ENCODE measurements at places on chromosomes 7 and 10.

DNA sequence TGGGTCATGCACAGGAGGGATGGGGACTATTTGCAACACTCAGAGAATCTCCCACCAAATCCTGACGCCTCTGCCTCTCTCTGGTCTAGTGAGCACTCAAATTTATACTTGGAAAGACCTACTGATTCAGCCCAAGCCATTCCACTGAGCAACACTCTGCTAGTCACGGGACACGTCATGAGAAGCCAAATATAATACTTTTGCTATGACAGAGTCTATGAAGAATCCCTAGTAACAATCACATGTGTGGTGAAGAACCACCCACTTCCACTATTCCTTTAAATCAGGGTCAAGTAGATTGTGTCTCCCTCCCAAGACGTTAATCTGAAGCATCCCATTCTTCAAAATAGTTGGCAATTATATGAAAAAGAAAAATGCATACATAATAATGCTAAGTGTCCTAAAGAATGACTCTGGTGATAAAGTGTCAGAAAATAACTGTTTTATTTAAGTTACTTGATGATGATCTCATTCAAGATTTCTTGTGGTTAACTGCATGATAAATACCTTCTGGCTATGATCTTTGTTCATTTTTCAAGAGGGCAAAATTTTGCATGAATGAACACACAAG, 28.5 kb downstream of the CHCHD3 start:
- no peak for DNase-seq

GRCh38 chr10:130773941-130774340, 537.6 kb downstream of the TCERG1L start:
- no peak for DNase-seq

DNA sequence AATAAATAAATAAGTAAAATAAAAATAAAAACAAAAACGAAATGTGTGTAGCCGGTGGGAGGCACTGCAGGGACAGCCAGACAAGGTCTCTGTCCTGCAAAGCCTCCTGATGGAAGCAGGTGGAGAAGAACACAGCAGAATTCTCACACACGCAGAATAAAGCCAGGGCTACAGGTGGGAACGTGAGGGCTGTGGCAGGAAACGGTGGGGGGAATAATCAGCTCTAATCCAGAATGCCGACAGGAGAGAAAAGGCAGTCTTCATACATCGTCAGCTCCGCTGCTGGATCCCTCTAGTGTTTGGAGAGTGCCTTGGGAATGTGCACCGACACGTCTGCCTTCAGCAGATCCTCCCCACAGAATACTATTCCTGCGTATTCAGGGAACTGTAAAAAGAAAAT, 6.8 kb upstream of the SNX8 start:
- DNase-seq: no peak

DNA sequence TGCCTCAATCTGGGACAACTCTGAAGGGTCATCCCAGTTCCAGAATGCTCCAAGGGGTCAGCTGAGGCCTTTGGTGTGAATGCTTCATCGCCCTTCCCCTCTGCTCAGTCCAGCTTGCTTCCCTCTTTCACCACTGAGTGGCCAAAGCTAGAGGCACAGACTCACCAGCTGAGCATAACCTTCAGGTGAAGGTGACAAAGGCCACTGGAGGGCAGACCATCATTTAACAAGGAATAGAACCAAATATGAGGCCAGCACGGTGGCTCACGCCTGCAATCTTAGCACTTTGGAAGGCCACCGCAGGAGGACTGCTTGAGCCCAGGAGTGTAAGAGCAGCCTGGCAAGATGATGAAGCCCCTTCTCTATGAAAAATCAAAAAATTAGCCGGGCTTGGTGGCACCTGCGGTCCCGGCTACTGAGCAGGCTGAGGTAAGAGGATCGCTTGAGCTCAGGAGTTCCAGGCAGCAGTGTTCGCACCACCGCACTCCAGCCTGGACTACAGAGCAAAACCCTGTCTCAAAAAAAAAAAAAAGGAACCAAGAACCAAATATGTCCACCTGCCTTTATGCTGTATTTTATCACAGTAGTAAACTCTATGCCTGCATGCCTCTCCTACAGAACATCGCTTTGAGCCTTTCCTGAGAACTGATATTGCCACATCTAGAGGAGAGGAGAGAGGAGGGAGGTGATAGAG, 13.4 kb downstream of the PRKAG2 start:
- DNase-seq: no peak

- no peak for DNase-seq
These were observed 148.8 kb upstream of the CACNA2D1 start for GRCh38 chr7:82592416-82592815.

DNA sequence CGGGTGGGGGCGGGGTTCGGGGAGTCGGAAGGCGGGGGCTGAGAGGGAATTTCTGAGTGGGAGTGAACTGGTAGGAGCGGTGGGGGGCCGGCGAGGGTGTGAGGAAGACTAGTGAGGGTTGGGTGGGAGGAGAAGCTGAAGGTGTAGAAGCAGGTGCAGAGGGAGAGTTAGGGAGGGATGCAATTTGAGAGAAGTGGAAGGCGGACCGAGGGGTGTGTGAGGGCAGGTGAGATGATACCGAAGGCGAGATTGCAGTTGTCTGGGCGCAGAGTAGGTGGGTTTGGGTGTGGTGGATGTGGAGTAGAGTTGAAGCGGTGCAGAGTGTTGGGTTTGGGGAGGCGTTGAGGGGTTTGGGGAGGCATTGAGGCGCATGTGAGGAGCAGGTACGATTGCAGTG, 643 bp downstream of the KAT6B start:
- DNase-seq: no peak

DNA sequence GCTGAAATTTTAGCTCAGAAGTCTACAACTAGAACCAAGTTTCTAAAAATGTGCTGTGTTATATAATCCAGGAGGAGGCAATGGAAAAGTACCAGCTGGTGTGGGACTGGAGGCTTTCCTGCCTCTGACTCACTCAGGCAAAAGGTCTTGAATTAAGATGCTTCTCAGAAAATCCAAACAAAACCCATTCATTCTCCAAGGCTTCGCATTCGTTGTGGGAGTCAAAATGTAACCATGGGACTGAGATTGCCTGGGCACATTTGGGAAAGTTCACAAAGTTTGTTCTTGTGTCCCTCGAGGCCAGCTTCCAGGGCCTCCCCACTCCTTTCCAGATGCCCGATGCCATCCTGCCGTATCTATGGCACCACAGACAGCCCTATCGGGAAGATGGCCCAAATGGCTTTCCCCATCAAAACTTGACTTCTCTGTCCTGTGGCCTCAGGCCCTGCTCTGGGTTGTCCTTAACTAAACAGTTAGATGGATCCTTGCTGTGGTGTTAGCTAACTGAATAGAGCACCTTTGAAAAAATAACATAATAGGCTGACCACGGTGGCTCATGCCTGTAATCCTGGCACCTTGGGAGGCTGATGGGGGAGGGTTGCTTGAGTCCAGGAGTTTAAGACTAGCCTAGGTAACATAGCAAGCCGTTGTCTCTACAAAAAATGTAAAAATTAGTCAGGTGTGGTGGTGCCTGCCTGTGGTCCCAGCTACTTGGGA, 180.5 kb downstream of the PFKFB3 start:
- DNase-seq: no peak

GRCh38 chr10:70359017-70359550, 23.3 kb downstream of the LRRC20 start:
- DNase-seq: no peak

GRCh38 chr10:62268027-62268398, 631 bp downstream of the RTKN2 start:
- no peak for DNase-seq

GRCh38 chr7:106417273-106417902, 132.6 kb upstream of the NAMPT start:
- no peak for DNase-seq

GRCh38 chr10:13865758-13866491, 279.2 kb downstream of the PRPF18 start:
- DNase-seq: no peak

GRCh38 chr10:58968389-58968755, 208.1 kb upstream of the PHYHIPL start:
- DNase-seq: no peak

DNA sequence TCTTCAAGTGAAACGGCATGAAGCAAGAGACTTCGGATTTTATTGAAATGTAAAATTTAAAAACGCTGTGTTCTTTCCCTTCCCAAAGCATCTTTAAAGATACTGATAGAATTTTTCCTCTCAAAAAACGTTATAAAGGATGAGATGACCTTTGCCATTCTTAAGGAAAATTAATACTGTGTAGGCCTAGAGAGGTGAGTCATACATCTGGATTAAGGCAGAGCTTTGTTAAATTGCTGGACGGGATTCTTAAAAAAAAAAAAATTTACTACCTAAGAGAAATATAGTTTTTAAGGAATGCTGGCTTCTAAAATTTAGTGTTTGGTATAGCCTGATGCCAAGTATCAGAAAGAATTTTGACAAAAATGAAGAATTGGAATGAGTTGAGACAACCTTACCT, 6.3 kb upstream of the HBP1 start:
- no peak for DNase-seq

GRCh38 chr7:14503623-14504022, 398.9 kb downstream of the DGKB start:
- DNase-seq: no peak

DNA sequence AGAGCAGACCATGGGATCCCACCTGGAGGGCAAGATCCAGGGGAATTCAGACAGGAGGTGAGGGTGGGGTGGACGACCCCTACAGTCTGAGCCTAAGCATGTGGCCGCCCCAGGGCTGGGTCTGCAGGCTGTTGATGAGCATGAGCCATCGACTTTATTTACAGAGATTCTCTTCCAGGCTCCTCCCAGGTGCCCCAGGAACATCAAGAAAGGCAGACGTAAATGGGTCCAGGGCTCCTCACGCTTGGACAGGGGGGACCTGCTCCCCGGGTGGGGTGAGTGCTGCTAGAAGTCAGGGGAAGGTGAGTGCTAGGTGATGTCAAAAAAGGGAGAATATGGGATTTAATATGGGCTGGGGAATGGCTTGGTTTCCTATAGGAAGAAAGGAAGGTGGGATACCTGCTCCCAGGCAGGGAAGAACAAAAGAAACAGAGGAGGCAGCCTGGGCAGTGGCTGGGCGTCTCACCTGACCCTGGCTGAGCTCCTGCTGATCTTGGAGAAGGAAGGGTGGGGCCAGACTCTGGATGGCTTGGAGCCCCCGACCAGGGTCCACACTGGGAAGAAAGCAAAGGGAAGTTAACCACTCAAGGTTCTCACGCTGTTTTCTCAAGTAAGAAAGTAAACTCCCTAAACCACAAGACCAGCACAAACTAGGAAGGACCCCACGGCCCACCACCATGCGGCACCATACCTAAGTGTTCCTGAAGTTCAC, 162.1 kb upstream of the SHH start:
- no peak for DNase-seq

- DNase-seq: no peak
These were observed 63.3 kb downstream of the ELFN1 start for GRCh38 chr7:1733206-1733907.

GRCh38 chr10:35605191-35605590, at the start of gene GJD4:
Gene GJD4, plus strand, starts transcription at chr10:35605341. Its CDS starts 227 bp downstream, at chr10:35605568.
- no peak for DNase-seq

- DNase-seq: no peak
These were observed 52.0 kb downstream of the EEPD1 start for GRCh38 chr7:36204929-36205635.

GRCh38 chr7:126804604-126805003, 448.1 kb downstream of the GRM8 start:
- DNase-seq: no peak

DNA sequence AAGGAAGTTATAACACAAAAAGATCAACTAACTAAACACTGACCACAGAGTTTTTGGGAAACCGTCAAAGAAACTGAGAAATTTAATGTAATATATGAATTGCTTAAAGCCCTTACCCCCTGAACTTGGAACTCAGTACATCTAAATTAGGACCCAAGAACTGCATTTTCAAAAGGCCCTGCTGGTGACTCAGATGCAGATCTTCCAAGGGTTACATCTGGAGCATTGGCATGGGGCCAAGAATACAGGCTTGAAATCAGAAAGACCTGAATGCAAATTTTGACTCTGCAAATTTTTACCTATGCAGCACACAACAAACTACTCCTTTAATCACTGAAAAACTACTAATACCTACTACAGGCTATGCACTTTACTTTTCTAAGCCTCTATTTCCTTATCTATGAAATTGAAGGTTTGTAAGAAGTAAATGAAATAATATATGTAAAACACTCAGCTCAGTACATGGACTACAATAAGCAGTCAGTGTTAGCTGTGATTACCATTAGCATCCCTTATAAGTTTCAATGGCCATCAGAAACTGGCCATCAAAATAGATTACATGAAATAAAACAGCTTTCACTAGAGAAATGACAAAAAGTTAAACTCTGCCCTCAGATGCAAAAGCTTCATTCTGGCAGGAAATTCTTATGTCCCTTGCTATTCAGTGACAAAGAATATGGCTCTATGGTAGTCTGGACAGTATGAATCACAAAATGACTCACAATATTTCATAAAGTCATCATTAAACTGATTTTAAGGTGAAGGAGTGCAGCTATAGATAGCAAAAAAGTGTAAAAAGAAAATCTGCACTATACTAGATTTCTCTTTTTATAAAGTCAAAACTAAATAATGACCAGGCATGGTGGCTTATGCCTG, 43.6 kb downstream of the NSUN6 start:
- no peak for DNase-seq

DNA sequence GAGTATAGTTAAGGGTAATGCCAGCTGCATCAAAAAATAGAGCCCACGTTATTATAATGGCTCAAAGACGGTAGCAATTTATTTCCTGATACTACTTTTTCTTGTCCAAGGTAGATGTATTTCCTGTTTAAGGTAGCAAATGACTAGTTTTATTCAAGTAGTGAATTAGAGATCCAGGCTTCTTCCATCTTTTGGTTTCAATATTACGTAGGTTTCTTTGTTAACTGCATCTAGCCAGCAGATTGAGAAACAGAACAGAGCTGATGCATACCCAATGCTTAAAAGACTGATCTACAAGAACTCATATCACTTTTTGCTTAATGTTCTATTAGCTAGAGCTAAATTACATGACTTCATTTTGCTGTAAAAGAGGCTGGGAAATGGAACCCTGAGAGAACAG, 992.1 kb downstream of the NRG3 start:
- no peak for DNase-seq

DNA sequence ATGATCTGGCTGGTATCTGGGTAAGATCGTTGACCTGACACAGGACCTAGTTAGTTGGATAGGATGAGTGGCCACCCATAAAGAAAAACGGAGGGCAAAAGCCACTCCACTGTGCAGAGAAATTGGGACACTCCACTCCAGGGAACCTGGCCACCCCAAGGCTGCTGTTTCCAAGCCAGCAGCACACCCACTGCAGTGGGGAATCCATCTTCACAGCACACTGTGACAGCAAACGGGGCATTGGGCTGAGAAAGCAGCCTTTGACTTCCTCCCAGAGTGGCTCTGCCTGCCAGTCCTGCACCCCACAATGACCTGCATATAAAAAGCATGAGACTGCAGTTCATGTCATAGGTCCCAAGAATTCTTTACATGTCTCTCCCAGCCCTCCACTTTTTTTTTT, 52.9 kb downstream of the MTPN start:
- DNase-seq: no peak

DNA sequence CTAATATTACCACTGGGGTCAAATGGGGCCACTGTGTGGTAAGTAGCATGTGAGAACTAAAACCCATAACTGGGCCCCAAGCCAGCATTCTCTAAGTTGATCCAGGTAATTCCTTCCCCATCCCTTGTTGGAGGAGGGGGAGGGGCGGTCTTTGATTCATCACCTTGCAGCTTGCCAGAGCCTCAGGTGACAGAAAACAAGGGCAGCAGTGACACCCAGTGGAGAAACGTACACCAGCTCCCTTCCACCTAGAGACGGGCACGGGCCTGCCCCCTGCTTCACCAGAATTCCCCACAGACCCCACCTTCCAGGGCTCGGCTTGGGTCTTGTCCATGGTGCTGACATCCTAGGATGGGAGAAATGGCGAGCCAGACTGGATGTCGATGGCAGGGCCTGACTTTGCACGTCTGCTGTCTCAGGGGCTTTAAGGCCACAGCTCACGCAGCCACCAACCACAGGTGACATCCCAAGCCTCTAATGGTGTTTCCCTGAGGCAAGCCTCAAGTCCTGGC, 102.0 kb downstream of the STRA8 start:
- peak; percentile 48 for DNase-seq
